Activated naive CD8-positive, alpha-beta T cell treated with anti-CD3 and anti-CD28 coated beads for 36 hours (primary cell): ENCODE measurements at places on chromosomes 6 and 20. TPM values are rescaled to one million over a fixed set of nuclear protein-coding genes. Genes with fewer than 3 reads are reported as not detected.
A peak's percentile ranks its signal among the peaks of the same experiment; 100 is the strongest.

- no peaks in the 10 kb centered on the region for H3K4me1 ChIP-seq
- H3K36me3 ChIP-seq, result no peaks in the 10 kb centered on the region
- H3K27me3 ChIP-seq, result no peaks in the 10 kb centered on the region
- no peak overlapping the region for H3K27ac ChIP-seq
- H3K4me3 ChIP-seq, result no peak overlapping the region
Observed at GRCh38 chr6:66605011-66605410, 898.0 kb upstream of the EYS start.

DNA sequence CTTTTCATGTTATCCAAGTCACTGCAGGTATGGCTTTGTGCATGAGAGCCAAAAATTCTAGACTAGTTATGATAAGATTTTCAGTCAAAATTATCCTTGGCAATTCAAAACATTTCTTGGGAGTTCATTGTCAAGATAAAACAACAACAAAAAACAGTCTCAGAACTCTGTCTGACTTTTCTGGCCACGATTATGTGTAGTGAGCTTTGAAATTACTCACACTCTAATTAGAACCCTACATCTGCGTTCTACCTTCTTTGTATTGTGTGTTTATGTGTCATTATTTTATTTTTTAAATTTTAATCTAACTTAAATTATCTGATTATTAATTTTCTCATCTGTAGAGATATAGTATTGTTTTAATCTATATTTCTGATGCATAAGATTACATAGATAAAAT lies 459.2 kb downstream of the FRK start:
- no peaks in the 10 kb centered on the region for H3K36me3 ChIP-seq
- H3K4me1 ChIP-seq, result no peaks in the 10 kb centered on the region
- no peaks in the 10 kb centered on the region for H3K27me3 ChIP-seq

DNA sequence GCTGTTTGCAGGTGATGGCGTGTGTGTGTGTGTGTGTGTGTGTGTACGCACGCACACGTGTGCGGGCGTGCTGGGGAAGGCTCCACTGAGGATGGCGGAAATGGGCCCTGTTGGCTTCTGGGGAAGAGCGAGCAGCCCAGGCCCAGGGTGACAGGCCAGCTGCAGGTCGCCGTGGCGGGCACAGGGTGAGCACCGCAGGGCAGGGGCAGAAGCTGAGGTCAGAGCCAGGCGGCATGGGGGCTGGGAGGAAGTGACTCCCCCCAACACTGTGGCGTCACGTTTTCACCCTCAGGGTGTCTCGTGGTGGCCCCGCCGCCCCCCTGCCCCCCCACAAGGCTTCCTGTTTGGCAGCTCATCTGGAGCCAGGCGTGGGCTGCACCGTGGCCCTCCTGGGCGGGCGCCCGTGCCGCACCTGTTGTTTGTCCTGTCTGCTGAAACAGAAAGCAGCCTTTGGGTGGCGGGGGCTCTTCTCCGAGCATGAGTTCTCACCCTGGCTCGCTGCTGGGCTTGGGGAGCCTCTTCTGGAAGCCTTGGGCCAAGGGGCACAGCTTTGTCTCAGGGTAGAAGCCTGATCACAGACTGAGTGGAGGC lies 7.1 kb downstream of the RBM38 start:
- H3K27ac ChIP-seq, result peak overlapping the region; percentile 99
- peaks cover 82% of the 10 kb centered on the region for H3K4me1 ChIP-seq
- H3K27me3 ChIP-seq, result no peaks in the 10 kb centered on the region

DNA sequence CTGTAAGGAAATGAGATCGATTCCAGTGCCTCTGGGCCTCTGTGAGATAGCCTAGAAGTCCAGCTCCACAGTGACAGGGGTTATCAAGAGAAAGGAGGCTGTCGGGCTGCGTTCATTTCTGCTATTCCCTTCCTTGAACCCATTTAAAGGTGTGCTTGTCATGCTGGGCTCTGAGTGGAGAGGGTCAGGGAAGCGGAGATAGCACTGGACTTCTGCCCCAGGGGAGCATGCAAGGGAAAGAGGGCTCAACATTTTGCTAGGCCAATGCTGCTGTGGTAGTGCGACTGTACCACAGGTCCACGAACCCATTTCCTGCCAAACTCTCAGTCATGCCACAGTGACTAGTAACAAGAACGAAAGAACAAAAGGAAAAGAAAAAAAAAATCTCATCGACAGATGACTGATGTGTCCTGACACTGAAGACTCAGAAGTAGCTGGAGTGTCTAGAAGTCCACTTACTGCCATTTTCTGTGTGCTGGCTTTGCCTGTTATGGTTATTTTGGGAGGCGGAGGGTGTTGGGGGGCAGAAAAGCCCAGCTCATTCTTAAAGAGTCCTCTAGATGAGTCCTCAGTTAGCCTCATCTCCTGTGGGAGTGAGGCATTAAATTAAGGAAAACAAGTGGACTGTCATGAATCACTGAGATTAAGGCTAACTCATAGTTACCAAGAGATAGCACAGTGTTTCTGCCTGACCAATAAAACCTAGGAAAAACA lies 8.1 kb downstream of the NEDD9 start:
- no peaks in the 10 kb centered on the region for H3K27me3 ChIP-seq
- H3K27ac ChIP-seq, result peak overlapping the region; percentile 82
- H3K4me3 ChIP-seq, result peak overlapping the region; percentile 22
- peaks cover 35% of the 10 kb centered on the region for H3K4me1 ChIP-seq
- H3K36me3 ChIP-seq, result peaks cover 46% of the 10 kb centered on the region
- peak; percentile 43 for DNase-seq

- H3K4me3 ChIP-seq, result no peak overlapping the region
- no peak overlapping the region for H3K27ac ChIP-seq
- H3K4me1 ChIP-seq, result peaks cover 8% of the 10 kb centered on the region
- H3K27me3 ChIP-seq, result peaks cover 15% of the 10 kb centered on the region
- no peaks in the 10 kb centered on the region for H3K36me3 ChIP-seq
Observed at GRCh38 chr6:150250826-150251225, 108.0 kb downstream of the PPP1R14C start.

- H3K36me3 ChIP-seq, result no peaks in the 10 kb centered on the region
- DNase-seq, result no peak
- peaks cover 10% of the 10 kb centered on the region for H3K27me3 ChIP-seq
- no peak overlapping the region for H3K4me3 ChIP-seq
- no peaks in the 10 kb centered on the region for H3K4me1 ChIP-seq
Observed at GRCh38 chr6:122061855-122062254, 337.6 kb upstream of the HSF2 start.

DNA sequence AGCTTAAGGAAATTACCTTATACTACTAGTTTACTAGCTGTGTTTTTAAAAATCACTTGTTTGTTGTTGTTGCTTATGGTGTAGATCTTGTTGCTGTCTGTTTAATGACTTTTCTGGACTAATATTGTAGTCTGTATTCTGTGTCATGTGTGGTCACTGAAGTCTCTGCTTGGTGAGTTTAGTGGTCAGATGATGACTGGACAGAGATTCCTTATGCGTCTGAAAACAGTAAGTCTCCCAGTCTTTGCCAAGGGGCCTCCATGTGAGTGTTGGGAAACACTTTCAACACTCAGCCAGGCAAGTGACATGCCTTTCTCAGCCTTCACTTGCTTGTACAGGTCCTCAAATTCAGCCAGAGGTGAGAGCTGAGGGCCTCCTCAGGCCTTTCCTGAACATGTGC lies 256.9 kb upstream of the RNF24 start:
- no peaks in the 10 kb centered on the region for H3K27me3 ChIP-seq
- no peak for DNase-seq
- no peak overlapping the region for H3K4me3 ChIP-seq
- H3K4me1 ChIP-seq, result no peaks in the 10 kb centered on the region

- H3K27ac ChIP-seq, result no peak overlapping the region
- H3K36me3 ChIP-seq, result peaks cover 3% of the 10 kb centered on the region
- no peak for DNase-seq
- H3K4me1 ChIP-seq, result peaks cover 52% of the 10 kb centered on the region
- no peaks in the 10 kb centered on the region for H3K27me3 ChIP-seq
Observed at GRCh38 chr20:25040438-25040831, 17.5 kb downstream of the ACSS1 start.

- H3K27ac ChIP-seq, result no peak overlapping the region
- peaks cover 10% of the 10 kb centered on the region for H3K36me3 ChIP-seq
- no peak for DNase-seq
- peak overlapping the region; percentile 73 for H3K4me3 ChIP-seq
- peaks cover 35% of the 10 kb centered on the region for H3K4me1 ChIP-seq
Observed at GRCh38 chr20:37520419-37520955, 563 bp upstream of the NNAT start.

DNA sequence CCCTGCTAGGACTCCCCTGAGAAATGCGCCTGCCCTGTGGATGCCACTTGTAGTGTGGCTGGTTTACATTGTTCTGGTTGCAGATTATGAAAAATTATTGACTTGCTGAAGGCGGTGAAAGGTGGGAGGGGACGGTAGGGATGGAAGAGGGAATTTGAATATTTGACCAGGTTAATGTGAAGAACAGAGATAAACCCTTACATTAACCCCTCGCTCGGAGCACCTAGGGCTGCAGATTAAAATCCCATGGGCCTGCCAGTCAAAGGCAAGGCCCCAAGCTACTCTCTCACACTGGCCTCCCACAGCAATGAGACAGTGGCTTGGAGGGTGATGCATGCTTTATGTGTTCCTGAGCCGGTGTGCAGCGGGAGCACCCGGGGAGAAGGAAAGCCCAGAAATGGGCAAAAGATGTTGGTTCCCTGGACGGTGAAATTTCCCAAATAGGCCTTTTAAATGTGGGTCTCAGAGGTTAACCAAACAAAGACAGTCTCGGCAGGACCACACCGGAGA lies 2.5 kb downstream of the FOXF2 start:
- no peak for DNase-seq
- H3K27me3 ChIP-seq, result peaks cover 88% of the 10 kb centered on the region
- no peak overlapping the region for H3K27ac ChIP-seq

DNA sequence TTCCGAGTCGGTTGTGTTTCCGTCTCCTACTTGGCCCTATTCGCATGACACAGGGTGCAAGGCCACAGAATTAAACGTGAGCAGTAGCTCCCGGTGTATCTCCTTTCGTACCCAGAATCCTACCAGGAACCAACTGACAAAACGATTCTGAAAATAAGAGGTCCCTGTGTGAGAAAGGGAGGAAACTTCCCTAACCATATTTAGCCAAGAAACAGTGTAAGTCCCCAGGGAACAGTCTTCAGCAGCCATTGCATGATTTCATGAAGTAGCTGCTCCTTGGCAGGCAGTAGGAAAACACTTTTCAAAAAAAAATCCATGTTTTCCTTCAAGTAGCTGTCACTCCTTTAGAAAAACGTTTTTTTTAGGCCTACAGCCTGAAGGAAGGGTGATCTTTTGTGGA lies 46.9 kb downstream of the PDE10A start:
- H3K27ac ChIP-seq, result no peak overlapping the region
- H3K4me3 ChIP-seq, result no peak overlapping the region
- H3K4me1 ChIP-seq, result no peaks in the 10 kb centered on the region
- H3K36me3 ChIP-seq, result no peaks in the 10 kb centered on the region
- H3K27me3 ChIP-seq, result no peaks in the 10 kb centered on the region

DNA sequence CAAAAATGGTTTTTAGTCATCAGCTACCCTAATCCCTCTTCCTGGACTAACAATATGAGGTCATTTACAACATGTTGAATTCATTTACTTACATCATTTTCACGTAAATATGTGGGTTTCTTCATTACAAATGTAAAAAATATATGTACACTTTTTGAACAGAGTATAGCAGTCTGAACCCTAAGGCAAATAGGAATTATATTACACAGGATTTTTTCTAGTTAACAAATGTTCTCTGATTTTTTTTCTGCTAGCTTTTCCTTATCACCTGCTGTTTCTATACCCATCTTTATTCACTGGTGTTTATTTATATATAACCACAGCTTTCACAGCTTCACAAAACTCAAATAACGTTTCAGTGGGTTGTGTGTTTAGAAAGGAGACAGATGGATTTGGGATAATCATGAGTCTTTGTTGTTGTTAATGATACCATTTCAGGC lies 21.0 kb upstream of the CD2AP start:
- H3K27me3 ChIP-seq, result no peaks in the 10 kb centered on the region
- no peaks in the 10 kb centered on the region for H3K4me1 ChIP-seq
- no peak overlapping the region for H3K27ac ChIP-seq
- no peak for DNase-seq

DNA sequence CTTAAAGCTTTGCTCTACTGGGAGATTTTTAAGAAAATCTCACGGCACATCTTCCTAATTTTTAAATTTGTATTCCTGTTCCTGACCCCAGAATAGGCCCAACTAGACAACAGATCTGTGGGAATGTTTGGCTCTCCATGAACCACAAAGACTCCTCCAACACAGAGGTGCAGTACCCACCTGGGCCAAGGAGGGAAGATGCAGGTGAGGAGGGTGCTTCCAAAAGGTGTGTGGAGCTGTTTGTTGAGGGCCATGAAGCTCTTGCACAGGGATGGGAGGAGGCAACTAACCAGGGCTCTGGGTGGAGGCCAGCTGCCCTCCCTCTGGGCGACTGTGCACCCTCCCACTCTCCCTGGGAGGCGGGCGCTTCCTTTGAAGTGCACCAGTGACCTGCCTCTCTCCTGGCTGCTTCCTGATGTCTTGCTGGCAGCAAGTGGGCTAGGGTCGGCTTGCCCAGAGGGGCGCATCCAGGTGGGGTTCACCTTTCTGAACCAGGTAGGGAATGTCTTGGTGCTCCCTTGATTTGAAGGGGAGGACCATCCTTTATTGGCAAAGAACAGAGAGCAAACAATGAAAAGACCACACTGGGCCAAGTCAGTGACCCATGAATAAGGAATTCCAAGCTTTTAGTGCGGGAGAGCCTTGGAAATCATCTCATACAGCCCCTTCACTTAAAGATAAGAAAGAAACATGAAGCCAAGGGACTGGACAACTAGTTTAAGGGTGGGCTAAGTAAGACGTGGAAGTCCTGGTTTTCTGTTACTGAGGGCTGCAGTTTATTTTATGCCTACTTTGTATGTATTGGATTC lies 76.0 kb downstream of the ANKRD6 start:
- H3K27me3 ChIP-seq, result no peaks in the 10 kb centered on the region
- H3K36me3 ChIP-seq, result no peaks in the 10 kb centered on the region
- H3K27ac ChIP-seq, result no peak overlapping the region
- peaks cover 2% of the 10 kb centered on the region for H3K4me1 ChIP-seq

- no peak overlapping the region for H3K4me3 ChIP-seq
- DNase-seq, result no peak
- H3K27me3 ChIP-seq, result no peaks in the 10 kb centered on the region
Observed at GRCh38 chr6:11282245-11282644, 49.8 kb upstream of the NEDD9 start.

- H3K27ac ChIP-seq, result no peak overlapping the region
- no peaks in the 10 kb centered on the region for H3K27me3 ChIP-seq
- H3K4me1 ChIP-seq, result peaks cover 5% of the 10 kb centered on the region
- H3K36me3 ChIP-seq, result no peaks in the 10 kb centered on the region
- no peak for DNase-seq
Observed at GRCh38 chr20:10636326-10636818, 37.4 kb downstream of the JAG1 start.

- H3K4me3 ChIP-seq, result peak within 1 kb of the TSS; percentile 49
- no peaks in the 10 kb centered on the region for H3K4me1 ChIP-seq
- H3K36me3 ChIP-seq, result no peaks in the 10 kb centered on the region
Observed at GRCh38 chr20:9068841-9069663, at the start of gene PLCB4. Gene PLCB4, plus strand, starts transcription at chr20:9069087. Its CDS starts 238,728 bp downstream, at chr20:9307815.

- no peak overlapping the region for H3K4me3 ChIP-seq
- peaks cover 66% of the 10 kb centered on the region for H3K36me3 ChIP-seq
- no peak for DNase-seq
- H3K4me1 ChIP-seq, result peaks cover 73% of the 10 kb centered on the region
- no peaks in the 10 kb centered on the region for H3K27me3 ChIP-seq
Observed at GRCh38 chr6:35312807-35313206, 15.2 kb downstream of the DEF6 start.

Gene BPIFB2
- not detected for total RNA-seq

Gene KCNK15
- 0.31 TPM for total RNA-seq

Gene FILIP1
- not detected for total RNA-seq

Gene CLIC5
- 0.74 TPM for total RNA-seq

Gene PPIL4
- total RNA-seq, result 26.2 TPM

Gene KHDRBS2
- not detected for total RNA-seq

Gene KCNG1
- total RNA-seq, result 1.0 TPM

Gene LTV1
- 65.1 TPM for total RNA-seq

Gene MICB
- 17.7 TPM for total RNA-seq

Gene IRF4
- 438 TPM for total RNA-seq

Gene EMILIN3
- not detected for total RNA-seq

Gene SLC23A2
- total RNA-seq, result 23.2 TPM
